ENCODE measurements at places on chromosomes 2 and 18.
A peak's percentile ranks its signal among the peaks of the same experiment; 100 is the strongest.

GRCh38 chr2:10933700-10934225 lies 22.0 kb downstream of the KCNF1 start:
- DNase-seq: no peak

DNA sequence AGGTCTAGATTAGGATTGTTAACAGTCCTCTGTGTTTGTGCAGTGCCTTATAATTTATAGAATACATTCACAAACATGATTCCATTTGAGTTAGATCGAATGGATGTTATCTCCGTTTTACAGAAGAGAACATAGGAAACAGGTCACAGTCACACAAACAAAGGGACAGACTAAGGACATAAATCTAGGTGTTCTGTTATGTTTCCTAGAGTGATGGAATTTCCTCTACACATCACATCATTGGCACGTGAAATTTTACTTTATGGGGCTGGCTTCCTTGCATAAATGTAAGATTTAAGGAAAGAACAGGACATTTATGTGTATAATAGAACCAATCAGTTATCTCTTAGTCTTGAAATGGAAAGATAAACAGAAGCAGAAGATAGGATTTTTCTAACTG lies 6.4 kb downstream of the TRIM54 start:
- DNase-seq: no peak

DNA sequence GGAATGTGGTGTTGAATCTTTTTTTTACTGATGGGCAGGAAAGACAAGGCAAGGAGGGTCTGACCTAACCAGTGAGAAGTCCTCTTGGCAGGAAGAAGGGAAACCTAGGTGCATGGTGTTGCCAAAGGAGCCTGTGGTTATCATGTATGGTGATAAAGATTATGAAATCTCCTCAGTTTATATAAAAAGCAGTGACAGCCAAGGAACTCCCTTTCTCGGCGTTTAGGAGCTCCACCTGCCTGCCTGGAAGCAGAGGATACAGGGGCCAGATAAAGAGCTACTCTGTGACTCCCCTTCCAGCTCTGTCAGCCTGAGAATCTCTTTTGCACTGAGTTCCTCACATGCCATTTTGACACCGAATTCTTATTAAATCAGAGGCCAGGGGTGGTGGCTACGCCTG lies 26.1 kb downstream of the COLEC12 start:
- DNase-seq: no peak

DNA sequence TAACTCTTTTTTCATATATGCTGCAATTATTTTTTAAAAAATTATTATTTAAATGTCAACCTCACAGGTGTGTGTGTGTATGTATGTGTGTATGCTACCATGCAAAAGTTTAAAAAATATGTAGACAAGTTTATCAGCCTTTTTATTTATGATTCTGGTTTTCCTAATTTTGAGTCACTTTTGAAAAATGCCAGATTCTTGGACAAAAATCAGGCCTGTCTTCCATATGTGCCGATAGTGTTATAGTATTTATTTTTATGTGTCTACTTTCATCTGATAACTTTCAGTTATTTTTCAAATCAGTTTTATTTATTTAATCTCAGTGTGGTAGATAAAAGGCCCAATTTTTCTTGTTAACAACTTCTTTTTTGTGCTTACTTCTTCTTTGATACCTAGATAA lies 176.2 kb downstream of the RDH14 start:
- no peak for DNase-seq

GRCh38 chr2:71589763-71590162 lies 136.4 kb downstream of the DYSF start:
- no peak for DNase-seq

DNA sequence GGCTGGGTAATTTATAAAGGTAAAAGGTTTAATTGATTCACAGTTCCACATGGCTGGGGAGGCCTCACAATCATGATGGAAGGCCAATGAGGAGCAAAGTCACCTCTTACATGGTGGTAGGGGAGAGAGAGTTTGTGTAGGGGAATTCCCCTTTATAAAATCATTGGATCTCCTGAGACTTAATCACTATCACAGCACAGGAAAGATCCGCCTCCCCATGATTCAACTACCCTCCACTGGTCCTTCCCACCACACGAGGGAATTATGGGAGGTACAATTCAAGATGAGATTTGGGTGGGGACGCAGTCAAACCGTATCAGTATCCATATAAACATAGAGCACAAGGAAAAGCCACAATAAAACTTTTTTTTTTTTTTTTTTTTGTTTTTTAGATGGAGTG lies 172.6 kb upstream of the PIEZO2 start:
- no peak for DNase-seq

- DNase-seq: peak; percentile 8
These were observed 82.8 kb upstream of the SEC11C start for GRCh38 chr18:59056706-59057492.

DNA sequence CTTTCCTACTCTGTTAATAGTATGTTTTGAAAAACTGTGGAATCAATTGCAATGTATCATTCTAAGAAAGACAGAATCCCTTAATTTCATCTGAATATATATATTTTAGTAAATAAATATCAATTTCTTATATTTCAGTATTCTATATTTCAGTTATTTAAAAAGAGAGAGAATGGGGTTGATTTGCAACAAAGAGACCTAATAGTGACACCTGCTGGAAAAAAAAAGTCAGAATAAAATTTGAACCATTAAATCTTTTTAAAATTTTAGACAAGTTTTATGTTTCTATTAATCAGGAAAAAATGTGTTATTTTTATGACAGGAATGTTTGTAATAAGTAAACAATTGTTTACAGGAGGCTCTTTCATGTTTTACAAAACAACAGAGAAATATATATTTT lies 20.7 kb upstream of the CCNT2 start:
- DNase-seq: no peak

- no peak for DNase-seq
These were observed 126.4 kb downstream of the HRH4 start for GRCh38 chr18:24586662-24587360.

- no peak for DNase-seq
These were observed 37.6 kb downstream of the ZNF516 start for GRCh38 chr18:76457475-76457874.

DNA sequence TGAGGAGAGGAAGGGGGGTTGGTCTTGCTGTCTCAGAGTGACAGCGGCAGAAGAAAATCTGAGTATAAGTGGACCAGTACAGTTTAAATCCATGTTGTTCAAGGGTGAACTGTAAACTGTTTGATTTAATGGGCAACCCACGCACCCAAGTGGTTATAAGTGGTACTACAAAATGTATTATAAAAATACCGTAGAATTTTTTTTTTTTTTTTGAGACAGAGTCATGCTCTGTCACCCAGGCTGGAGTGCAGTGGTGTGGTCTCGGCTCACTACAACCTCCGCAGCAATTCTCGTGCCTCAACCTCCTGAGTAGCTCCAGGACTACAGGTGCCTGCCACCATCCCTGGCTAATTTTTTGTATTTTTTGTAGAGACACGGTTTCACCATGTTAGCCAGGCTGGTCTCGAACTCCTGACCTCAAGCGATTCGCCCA lies 2.1 kb upstream of the CHCHD5 start:
- no peak for DNase-seq

DNA sequence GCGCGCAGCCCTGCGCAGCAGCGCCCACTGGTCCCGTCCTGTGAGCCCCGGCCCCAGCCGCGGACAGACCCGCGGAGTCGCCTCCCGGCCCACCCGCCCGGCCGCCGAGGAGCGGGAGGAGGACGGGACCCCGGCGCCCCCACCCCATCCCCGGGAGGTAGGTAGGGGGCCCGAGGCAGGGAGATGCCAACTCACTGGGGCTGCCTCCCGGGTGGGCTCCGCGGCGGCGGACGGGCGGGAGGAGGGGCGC lies 160 bp downstream of the SPTBN1 start:
- DNase-seq: no peak

DNA sequence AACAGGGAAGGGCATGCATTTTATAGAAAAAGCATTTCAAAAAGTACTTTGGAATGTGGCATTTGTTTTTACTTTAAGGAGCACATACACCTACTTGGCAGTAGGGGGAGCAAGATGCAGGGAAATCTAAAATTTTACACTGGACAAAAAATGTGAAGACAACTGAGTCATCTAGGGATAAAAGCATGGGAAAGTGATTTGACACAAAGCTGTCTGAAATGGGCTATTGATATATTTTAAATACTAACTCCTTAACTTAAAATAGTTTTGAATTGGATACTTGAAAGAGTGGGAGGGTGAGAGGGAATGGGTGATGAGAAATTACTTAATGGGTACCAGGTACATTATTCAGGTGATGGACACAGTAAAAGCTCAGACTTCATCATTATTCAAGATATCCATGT lies 15.8 kb downstream of the TMEM200C start:
- DNase-seq: no peak

- DNase-seq: no peak
These were observed 8.7 kb downstream of the SP140 start for GRCh38 chr2:230234122-230234722.

DNA sequence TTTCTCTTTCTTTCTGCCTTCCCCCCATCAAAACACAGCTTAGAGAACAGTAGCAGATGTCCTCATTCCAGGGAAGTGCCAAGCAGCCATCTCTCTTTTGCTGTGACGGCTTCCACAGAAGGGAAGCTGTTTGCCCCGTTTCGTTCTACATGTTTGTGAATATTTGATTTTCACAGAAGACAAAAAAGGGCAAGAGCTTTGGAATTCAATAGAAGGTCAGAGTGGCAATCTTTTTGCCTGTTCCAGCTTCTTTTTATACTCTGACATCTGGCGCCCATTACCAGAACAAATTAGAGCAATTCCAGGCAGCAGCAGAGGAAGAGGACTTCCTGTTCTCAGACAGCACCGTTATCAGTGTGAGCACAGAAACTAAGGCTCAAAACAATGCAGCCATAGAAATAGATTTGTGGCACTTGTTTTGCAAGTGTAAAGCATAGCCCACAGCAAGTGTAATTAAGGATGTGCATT lies 79.0 kb upstream of the CDH19 start:
- DNase-seq: peak; percentile 20

DNA sequence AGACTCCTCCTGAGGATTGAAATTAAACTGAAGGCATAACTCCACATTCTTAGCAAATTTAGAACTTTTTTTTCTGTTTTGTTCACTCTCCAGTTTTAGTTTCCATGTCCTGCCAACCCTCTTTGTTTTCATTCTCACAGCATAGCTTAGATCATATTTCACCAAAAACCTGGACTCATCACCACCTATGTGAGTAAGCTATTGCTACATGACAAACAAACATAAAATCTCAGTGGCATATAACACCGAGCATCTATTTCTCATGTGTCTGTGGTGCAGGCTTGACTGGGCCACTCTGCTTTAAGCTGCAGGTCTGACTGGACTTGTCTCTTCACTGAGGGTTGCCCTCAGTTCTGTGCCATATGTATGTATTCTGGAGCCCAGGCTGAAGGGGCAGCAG lies 385.2 kb downstream of the ARHGAP15 start:
- DNase-seq: no peak

GRCh38 chr2:143015656-143016055 lies 113.6 kb upstream of the ARHGAP15 start:
- DNase-seq: no peak

- DNase-seq: no peak
These were observed 27.3 kb downstream of the GREB1L start for GRCh38 chr18:21269349-21269748.

- DNase-seq: no peak
These were observed 47.6 kb upstream of the IL1R1 start for GRCh38 chr2:102094917-102095316.

GRCh38 chr18:62852851-62853250 lies 137.5 kb downstream of the PHLPP1 start:
- no peak for DNase-seq

DNA sequence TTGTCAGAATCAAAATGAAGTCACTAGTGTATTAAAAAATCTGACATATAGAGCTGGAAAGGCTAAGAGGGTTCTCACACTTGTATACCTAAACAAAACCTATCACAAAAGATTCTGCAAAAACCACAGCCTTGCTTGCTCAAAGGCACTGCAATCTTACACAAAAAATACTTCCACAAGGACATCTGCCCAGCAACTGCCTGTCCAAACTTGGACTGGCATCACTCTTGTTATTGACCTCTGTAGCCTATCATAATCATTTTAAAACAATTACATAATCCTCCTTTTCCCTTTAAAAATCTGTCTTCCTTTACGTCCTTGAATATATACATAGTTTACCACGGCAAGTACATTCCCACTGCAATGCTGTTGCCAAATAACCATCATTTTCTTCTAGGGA lies 19.9 kb downstream of the CHMP3 start:
- DNase-seq: no peak

GRCh38 chr2:181348107-181348837 lies 108.9 kb upstream of the ITGA4 start:
- no peak for DNase-seq

GRCh38 chr2:230155359-230155758 lies 64.4 kb downstream of the SP110 start:
- no peak for DNase-seq

DNA sequence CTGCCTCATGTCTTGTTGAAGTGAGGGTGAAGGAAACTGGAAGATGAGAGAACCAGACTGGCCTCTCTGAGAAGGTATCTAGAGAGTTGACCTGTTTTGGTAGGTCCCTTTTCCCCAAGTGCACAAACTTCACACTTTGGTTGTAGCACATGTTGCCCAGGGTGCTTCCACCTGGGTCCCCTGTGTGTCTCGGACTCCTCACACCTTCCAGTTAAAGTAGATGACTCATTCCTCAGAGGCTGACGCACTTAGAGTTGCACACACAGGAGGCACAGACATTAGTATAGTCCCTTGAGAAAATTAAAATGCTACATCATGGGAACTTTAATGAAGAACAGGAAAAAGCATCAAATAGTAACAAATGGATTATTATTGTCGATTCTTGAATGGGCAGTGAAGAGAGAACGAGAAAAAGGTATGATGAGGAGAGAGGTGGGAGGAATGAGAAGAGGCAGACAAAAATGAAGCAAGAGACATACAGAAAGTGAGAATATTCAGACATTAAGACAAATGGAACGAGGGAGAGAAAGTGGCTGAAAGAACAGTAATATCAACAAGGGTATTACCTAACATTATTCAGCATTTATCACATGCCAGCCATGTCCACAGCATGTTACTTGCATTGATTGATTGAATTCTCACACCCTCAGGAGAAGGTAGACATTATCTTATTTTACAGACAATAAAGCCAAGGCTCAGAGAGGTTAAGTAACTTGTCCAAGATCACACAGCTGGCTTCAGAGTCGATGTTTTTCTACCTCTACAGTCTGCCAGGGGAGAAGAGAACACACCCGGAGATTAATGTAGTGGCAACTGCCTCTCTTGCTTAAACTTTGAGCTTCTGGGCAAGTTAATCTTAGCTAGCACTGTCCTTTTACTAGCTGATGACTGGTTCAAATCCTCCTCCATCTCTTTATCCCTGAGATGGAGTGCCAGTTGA lies 68.6 kb downstream of the FHOD3 start:
- no peak for DNase-seq

DNA sequence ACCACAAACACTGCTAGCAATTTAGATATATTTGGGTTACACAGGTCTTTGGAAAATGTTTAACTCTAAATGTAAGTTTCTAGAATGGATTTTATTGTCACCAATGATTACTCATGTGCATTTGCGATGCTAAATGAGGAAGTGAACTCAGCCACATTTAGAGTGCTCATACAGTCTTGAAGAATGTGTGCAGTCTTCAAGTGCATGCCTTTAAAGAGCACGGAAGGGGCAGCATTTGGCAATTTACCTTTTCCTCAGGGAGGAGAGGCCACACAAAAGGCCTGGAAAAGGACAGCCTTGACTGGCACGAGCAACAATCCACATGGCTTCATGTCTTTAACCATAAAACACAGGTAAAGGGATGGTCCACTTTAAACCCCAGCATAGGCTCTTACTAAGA lies 78.5 kb upstream of the STK17B start:
- no peak for DNase-seq

Data from C1 segment of cervical spinal cord (tissue), 14 donors.